ENCODE measurements at places on chromosomes 7 and 10. TPM values are rescaled to one million over a fixed set of nuclear protein-coding genes. Genes with fewer than 3 reads are reported as not detected.

GRCh38 chr7:128427289-128427891 lies 17.6 kb upstream of the IMPDH1 start:
- DNase-seq = peak; percentile 50
- no peak overlapping the region for H3K4me3 ChIP-seq
- peaks cover 14% of the 10 kb centered on the region for H3K27me3 ChIP-seq
- no peaks in the 10 kb centered on the region for H3K36me3 ChIP-seq
- peaks cover 15% of the 10 kb centered on the region for H3K4me1 ChIP-seq

DNA sequence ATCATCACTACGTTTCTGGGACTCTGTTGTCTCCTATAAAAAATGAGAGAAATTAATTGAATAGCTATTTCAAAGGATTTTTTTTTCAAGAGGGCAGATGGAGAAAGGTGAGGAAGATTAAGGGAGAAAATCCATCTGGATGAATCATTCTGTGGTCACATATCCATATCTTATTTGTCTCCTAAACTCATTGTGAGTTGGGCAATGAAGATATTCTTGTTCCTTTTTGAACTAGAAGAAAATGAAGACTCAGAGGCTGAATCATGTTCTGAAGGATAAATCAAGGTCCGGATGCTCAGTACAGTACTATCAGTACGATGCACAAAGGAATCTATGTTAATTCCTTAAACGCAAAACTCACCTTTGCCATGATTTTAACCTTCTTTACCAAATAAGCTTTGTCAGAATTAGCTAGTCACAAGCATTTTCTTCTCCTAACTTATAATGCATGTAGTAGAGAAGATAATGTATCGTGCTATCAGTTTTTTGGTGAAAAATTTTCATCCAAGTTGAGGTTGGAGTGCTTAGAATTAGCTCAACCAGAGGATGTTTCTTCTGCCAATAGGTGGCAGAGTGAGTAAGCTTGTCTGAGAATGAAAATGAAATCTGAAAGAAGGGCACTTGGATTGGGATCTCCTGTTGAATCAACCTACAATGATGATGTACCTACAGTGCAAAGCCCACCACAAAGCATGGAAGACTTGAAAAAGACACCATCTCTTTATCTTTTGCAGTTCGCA lies 446.9 kb downstream of the KIF20B start:
- H3K4me3 ChIP-seq = no peak overlapping the region
- peaks cover 1% of the 10 kb centered on the region for H3K27me3 ChIP-seq
- no peaks in the 10 kb centered on the region for H3K4me1 ChIP-seq
- H3K27ac ChIP-seq = no peak overlapping the region
- no peak for DNase-seq

GRCh38 chr7:69398986-69399385 lies 199.3 kb upstream of the AUTS2 start:
- no peak overlapping the region for H3K4me3 ChIP-seq
- peaks cover 3% of the 10 kb centered on the region for H3K27me3 ChIP-seq
- no peaks in the 10 kb centered on the region for H3K4me1 ChIP-seq
- DNase-seq = no peak
- no peaks in the 10 kb centered on the region for H3K36me3 ChIP-seq

DNA sequence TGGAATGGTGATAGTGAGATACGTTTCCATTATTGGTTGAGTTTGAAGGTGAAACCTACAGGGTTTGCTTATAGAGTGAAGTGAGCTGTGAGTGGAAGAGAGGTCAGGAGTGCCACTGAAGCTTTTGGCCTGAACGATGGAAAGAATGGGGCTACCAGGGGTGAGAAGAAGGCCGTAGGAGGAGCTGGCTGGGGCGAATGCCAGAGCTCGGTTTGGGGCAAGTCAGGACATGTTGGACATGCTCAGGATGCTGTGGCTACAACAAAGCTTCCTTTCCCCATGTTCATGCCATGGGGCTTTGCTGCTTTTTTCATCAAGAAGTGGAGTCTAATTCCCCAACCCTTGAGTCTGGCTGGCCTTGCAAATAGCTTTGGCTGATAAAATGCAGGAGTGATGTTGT lies 253.7 kb downstream of the GLRX3 start:
- peaks cover 2% of the 10 kb centered on the region for H3K27me3 ChIP-seq
- H3K4me3 ChIP-seq = no peak overlapping the region
- no peaks in the 10 kb centered on the region for H3K36me3 ChIP-seq
- H3K4me1 ChIP-seq = no peaks in the 10 kb centered on the region

Gene TM9SF3
- 66.4 TPM for total RNA-seq

Gene MSS51
- 2.0 TPM for total RNA-seq

Measured in activated CD8-positive, alpha-beta T cell treated with anti-CD3 and anti-CD28 coated beads for 36 hours (primary cell).